ENCODE measurements at places on chromosomes 2 and 18. TPM values are rescaled to one million over a fixed set of nuclear protein-coding genes. Genes with fewer than 3 reads are reported as not detected.
A peak's percentile ranks its signal among the peaks of the same experiment; 100 is the strongest.

GRCh38 chr2:37589298-37589697, 82.1 kb downstream of the CDC42EP3 start:
- DNase-seq = no peak

The ITPRIPL1 gene
- 8.9 TPM for total RNA-seq

GRCh38 chr2:12890066-12890465, 173.3 kb downstream of the TRIB2 start:
- no peak for DNase-seq

The ST8SIA5 gene
- 0.75 TPM for total RNA-seq

GRCh38 chr2:959457-959856, 8.8 kb downstream of the SNTG2 start:
- no peak for DNase-seq

GRCh38 chr2:100865816-100866460, 46.0 kb downstream of the NPAS2 start:
- DNase-seq = no peak

- peak; percentile 40 for DNase-seq
Measured at GRCh38 chr2:27049422-27050280, 1.8 kb upstream of the AGBL5 start.

The KIF5C gene
- 1.3 TPM for total RNA-seq

- no peak for DNase-seq
Measured at GRCh38 chr2:112946086-112946485, 31.7 kb upstream of the IL36G start.

- no peak for DNase-seq
Measured at GRCh38 chr2:205216580-205216979, 465.7 kb upstream of the NRP2 start.

The VIL1 gene
- 0.54 TPM for total RNA-seq

The CRYBA2 gene
- not detected for total RNA-seq

DNA sequence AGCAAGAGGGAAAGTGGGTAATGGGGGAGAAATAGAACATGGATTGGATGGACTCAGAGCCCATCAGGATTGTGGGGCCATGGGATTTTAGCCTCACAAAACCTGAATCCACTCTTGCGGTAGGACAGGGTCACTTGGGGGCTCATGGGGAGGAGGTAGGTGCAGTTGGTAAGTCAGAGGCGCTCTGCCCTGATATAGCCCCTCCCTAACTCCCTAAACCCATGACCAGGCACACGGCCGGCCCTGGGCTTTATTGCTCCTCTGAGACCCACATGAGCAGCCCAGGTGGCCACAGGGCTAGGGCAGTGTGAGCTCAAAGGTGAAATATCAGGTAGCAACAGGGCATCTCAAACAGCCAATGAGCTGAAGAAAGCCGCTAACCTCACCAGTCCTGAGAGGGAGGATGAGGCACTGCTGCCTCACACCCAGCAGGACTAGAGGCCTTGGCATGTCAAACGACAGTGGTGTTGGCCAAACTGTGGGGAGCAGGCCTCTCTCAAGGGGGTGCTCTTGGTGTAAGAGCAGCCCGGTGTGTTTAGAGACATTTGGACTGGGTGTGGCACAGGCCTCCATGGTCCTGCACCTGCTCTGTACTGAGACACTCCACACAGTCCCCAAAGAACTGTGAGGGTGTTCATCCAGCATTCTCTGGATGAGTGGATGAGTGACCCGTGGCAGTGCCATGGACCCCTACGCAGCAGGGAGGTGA, 90.8 kb upstream of the HS6ST1 start:
- peak; percentile 26 for DNase-seq

The FBXO15 gene
- total RNA-seq = 2.2 TPM

The TFPI gene
- total RNA-seq = 89.7 TPM

GRCh38 chr2:96342085-96342484, 6.5 kb downstream of the NCAPH start:
- no peak for DNase-seq

- DNase-seq = no peak
Measured at GRCh38 chr2:120360307-120360855, 14.4 kb downstream of the INHBB start.

- DNase-seq = no peak
Measured at GRCh38 chr2:174903264-174903556, 102.0 kb downstream of the CHN1 start.

GRCh38 chr18:77063260-77063659, 69.3 kb downstream of the MBP start:
- DNase-seq = no peak

- no peak for DNase-seq
Measured at GRCh38 chr2:200324362-200324761, 17.9 kb downstream of the SPATS2L start.

The OSBPL6 gene
- 3.1 TPM for total RNA-seq

GRCh38 chr2:133200684-133201421, 367.4 kb downstream of the NCKAP5 start:
- no peak for DNase-seq

The ALKAL2 gene
- total RNA-seq = 1.4 TPM

DNA sequence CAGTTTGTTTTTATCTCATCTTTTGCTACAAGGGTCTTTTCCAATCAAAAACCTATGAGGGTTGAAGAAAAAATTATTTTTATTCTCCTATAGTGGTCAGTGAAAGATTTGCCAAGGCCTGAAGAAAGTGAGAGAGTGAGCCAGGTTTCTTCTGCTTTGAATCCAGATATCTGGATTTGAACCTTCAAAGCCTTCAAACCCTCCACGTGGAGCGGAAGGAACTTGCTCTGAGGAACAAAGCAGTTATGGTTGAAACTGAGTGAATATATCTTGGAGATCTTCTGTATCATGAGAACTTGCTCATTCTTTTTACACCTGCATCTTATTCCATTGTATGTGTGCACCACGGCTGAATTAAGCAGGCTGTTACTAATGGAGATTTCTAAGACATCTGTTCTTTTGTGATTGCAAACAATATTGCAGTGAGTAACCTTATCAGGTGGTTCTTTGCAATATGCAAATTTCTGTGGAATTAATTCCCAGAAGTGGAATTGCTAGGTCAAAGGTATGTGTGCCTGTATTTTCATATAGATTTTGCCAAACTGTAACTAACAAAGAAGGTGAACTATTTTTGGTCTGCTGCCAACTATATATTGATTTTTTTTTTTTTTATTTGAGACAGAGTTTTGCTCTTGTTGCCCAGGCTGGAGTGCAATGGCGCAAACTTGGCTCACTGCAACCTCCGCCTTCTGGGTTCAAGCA, 147.9 kb downstream of the B3GNT2 start:
- DNase-seq = no peak

DNA sequence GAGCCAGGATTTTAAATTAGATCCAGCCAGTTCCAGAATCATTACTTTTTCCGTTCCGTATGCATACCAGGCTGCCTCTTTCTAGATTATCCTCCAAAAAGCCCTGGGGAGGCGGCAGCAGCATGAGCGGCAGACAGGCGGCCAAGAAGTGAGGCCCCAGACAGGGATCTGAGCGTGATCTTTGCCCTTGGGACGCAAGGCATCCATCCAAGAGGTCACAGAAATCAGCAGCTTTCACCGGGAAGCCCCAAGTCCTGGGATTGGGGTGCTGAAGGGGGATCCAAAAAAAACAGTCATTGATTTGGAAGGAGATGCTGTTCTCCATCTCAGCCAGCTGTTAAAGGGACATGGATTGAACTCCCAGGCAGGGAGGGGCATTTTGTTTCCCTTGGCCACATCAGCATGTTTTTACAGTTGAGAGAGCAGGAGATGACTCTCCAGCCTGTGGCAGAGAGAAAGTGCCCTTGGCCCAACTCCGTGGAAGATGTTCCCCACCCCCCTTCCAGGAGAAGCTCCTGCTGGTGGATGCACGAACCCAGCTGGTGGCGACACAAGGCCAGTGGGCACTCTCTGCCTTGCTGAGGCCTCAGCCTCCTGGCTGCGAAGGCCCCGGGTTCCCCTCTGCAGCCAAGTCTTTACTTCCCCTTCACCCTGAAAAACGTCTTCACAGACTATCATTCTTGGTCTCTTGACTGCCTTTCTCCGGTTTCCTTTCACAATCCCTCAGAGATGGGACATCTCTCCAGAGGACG, 265.6 kb downstream of the ANAPC1 start:
- no peak for DNase-seq

- no peak for DNase-seq
Measured at GRCh38 chr18:63191413-63191812, 128.2 kb downstream of the BCL2 start.

The C2orf80 gene
- total RNA-seq = not detected

DNA sequence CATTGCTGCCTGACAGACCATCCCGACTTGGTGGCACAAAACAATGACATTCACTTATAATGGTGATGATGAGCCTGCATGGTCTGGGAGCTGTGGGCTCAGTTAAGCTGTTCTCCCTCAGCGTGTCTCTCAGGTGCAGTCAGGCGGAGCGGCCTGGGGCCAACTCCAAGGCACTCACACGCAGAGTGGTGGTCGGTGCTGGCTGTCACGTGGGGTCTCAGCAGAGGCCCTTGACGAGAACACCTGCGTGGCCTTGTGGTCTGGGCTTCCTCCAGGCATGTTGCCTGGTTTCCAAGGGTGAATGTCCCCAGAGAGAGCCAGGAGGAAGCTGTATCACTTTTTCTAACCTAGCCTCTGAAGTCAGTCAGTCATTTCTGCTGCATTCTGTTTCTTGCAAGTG, 29.8 kb downstream of the ARMC9 start:
- DNase-seq = no peak

The BCL11A gene
- 139 TPM for total RNA-seq

- DNase-seq = no peak
Measured at GRCh38 chr2:235027558-235028214, 75.9 kb downstream of the SH3BP4 start.

DNA sequence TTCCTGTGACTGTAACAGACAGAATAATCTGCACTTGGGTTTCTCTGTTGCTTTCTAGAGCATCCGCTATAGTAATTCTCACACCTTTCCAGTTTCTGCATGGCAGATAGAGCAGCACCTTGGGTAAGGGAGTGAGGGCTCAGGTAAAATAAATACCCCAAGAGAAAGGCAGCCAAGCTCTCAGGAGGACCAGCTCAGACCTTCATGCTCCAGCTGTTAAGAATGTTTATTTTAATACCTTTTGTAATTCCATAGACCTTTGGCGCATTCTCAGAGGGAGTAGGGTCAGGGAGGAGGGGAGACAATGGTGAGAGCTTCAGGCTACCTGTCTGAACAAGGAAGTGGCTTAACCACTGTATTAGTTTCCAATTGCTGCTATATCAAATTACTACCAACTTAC, 16.2 kb upstream of the TMEM178A start:
- no peak for DNase-seq

DNA sequence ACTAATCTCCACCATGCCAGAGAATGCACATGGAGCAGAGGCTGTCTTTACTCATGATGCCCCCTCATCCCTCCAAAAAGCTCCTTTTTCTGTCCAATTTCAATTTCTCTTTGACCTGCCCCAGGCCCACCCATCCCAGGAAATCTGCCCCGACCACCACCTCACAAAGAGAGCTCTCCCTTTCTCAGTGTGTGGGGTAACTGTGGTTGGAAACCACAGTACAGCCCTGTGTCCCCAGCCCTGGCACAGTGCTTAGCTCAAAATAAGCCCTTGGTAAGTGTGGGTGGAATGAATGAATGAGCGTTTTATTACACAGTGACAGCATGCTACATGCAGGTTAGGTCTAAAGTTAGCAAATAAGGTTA, 43.7 kb upstream of the CAB39 start:
- DNase-seq = no peak

DNA sequence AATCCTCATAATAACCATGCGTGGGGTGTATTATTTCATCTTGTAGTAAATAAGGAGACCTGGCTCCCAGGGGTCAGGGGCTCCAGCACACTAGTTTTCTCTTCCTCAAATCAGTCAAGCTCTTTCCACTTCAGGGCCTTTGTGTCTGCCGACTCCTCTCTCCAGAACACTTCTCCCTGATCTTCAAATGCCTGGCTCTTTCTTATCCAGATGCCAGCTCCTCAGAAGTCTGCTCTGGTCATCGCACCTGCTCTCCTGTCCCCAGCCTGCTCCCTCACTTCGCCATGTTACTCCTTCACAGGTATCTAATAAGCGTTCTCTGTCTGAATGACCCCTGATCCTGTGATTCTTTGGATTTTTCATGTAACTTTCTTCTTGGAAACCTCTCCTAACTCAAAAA, 62.0 kb downstream of the GYPC start:
- no peak for DNase-seq

GRCh38 chr2:219169930-219170654, at the start of gene SLC23A3:
TSS of gene SLC23A3 (minus strand) at chr2:219170029. CDS start at chr2:219169984, 45 bp downstream.
- DNase-seq = no peak

- peak; percentile 91 for DNase-seq
Measured at GRCh38 chr2:227717687-227718567, at the start of gene SLC19A3. TSS of gene SLC19A3 (minus strand) at chr2:227718028. CDS start at chr2:227702318, 15,710 bp downstream.

DNA sequence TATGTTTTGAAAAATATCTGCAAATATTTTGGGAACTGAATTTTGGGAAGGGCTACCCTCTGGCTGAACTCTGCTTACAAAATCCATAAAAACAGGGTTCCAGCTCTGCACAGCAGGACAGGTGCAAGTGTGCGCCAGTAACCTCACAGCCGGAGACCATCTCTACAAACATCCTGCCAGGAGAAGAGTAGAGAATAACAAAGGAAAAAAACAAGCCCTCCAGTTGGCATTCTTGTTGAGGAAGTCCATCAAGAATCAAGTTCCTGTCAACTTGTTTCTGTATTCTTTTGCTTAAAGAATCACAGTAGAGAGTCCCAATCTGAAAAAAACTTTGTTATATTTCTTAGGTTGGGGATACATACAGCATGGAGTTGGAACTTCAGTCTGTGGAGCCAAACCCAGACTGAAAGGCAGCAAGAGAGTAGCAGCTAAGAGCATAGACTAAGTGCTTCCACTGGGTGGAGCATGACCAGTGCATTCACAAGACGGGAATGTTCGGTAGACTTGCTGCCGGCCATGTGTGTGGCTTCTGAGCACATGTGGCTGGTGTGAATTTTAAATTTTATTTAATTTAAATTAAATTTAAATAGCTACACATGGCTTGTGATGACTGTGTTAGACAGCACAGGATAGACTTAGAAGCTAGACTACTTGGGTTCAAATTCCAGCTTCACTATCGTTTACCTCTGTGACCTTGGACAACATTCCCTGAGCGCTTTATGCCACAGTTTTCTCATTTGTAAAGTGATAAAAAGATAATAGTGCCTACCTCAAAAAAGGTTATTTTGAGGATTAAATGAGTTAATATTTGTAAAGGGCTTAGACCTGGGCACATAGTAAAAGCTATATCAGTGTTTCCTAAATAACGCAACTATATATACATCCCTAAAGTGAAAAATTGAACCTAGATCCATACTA, 41.9 kb downstream of the SPTBN1 start:
- DNase-seq = no peak

The SKA1 gene
- 5.0 TPM for total RNA-seq

- no peak for DNase-seq
Measured at GRCh38 chr18:72470391-72470790, 73.8 kb downstream of the CBLN2 start.

DNA sequence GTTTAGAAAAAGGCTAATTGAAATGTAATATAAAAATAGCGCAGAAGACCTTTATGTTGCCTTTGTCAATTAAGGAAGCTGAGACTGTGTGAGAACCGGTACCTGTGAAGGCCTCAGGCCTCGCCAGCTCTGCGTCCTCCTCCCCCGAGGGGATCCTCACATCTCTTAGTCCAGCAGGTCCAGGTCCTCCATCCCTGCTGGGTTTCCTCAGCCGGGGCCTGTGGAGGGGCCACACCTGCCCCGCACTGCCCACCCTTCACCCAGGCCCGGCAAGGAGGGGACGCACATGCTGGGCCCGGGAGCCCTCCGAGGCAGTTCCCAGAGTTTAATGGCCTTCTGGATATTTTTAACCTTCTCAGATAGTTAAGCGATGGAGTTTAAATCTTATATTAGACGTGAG, 3.5 kb downstream of the KCNG2 start:
- DNase-seq = no peak

The EVX2 gene
- 0.09 TPM for total RNA-seq

The DSC2 gene
- total RNA-seq = 64.7 TPM

The QPCT gene
- total RNA-seq = 0.16 TPM

- no peak for DNase-seq
Measured at GRCh38 chr2:113240915-113241911, 37.5 kb downstream of the PAX8 start.

- DNase-seq = no peak
Measured at GRCh38 chr2:158378926-158379325, 77.6 kb downstream of the CCDC148 start.
